ENCODE measurements at places on chromosomes 4 and X.

DNA sequence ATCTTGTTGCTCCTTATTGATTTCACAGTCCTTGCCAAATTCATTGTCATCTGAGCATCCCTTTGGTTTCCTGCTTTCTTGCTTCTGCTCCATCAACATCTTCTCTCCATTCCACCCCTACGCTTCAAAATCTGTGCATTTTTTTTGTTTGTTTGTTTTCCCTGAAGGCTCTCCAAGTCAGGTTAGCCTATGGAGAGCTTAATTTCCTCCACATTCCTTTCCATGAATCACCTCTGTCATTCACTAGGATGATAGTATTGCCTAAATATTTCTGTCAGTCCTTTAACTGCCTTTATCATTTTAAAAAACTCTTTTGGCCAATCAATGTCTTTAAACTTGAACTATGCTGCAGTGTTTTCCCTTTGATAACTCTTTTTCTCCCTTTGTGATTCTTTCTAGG is 67.7 kb downstream of the PPARGC1A start:
- no peak for DNase-seq

DNA sequence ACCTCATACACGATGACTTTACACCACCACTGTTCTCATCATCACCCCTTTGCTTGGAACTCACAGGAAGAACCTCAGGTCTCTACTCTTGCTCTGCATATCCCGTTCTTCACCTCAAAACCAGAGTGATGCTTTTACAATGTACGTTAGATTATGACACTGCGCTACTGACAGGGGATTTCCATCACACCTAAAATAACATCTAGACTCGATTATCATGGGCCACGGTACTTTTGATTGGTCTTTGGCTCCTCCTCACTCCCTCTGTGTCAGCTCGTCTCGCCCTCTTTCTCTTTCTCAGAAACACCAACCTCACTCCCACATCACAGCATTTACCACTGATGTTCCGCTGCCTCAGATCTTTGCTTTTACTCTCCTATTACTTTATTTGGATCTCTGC is 172.4 kb downstream of the TLL1 start:
- no peak for DNase-seq

GRCh38 chr4:184792950-184793555 is 32.7 kb downstream of the ACSL1 start:
- peak; percentile 91 for DNase-seq

DNA sequence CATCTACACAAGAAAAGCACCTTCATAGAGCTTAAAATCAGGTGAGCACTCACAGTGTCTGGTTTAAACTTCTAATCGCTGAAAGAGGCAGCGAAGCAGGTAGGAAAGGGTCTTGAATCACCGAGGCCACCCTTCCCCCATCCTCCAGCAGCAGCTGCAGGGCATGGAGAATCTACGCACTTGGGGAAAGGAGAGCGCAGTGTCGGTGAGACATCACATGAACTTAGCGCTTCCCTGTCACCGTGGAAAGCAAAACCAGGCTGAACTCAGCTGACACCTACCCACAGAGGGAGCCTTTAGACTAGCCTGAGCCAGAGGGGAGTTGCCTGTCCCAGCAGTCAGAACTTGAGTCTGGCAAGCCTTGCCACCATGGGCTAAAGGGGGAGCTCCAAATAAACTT is 197.2 kb upstream of the ZFP42 start:
- DNase-seq: no peak

GRCh38 chr4:5532100-5532499 is 176.3 kb downstream of the EVC2 start:
- DNase-seq: no peak

GRCh38 chr4:127580300-127580699 is 52.5 kb upstream of the INTU start:
- no peak for DNase-seq

- DNase-seq: no peak
Observed at GRCh38 chr4:152646221-152646620, 33.6 kb downstream of the TMEM154 start.

- peak; percentile 26 for DNase-seq
Observed at GRCh38 chrX:150768132-150768485, 74.9 kb downstream of the MTMR1 start.

DNA sequence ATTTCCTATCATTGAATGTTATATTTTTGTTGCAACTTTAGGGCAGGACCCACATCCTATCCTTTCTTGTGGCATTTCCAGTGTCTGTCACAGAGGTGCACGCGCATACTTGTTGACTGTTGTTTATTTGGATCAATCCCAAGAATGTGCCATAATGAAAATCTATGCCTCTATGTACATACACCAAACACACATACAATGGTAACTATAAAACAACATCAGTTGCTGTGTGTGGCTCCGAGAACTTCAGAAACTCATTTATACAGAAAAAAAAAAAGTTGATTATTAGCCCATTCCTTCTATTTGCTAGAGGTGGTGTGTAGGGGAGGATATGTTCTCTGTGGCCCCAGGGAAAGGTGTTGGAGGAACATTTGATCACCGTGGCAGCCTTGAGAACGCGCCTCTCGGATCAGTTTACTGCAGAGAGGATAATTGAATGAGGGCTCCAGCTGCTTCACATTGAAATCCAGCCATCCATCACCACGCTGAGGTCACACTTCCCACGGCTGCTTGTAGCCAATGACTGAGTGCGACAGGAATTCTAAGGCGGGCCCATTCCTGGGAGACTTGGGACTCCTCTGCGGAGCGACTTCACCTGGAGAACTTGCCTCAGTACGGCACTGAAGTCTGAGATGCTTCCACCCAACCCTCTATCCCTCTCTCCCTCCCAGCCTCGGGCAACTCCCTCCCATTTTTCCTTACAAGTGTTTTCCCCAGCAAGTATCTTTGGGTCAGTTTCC is 19.5 kb downstream of the SMPX start:
- no peak for DNase-seq

DNA sequence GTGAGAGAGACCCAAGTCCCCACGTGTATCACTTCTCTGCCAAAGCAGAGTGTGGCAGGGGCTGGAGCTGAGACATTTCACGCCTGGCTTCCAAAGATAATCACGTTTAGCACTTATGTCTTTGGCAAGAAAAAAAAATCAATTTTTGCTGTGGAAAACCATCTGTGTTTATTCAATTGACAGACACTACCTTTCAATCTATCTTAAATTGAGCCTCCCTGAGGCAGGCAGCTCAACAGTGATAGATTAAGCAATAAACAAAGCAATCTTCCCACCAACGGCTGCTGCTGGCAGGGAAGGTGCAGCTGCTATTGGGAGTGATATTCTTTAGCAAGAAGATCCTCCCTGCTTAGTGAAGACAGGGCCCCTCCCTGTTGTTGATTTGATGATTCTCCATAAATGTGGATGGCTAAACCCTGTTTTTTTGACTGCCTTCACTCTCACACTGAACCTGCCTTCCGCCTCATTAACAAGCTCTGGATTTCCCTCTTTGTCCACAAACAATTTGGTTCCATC is 11.6 kb upstream of the MAGEB17 start:
- DNase-seq: no peak

DNA sequence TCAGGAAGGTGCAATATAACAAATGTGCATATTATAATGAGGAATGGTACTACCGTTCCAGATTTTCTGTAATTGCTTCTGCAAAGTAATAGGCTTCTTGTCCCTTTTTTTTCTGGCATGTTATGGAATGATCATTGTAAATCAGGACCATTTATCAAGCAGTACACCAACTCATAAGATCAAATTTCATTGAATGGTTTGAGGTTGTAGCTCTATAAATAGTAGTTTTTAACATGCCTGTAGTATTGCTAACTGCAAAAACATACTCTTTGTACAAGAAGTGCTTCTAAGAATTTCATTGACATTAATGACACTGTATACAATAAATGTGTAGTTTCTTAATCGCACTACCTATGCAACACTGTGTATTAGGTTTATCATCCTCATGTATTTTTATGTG is 12.6 kb downstream of the IBSP start:
- no peak for DNase-seq

DNA sequence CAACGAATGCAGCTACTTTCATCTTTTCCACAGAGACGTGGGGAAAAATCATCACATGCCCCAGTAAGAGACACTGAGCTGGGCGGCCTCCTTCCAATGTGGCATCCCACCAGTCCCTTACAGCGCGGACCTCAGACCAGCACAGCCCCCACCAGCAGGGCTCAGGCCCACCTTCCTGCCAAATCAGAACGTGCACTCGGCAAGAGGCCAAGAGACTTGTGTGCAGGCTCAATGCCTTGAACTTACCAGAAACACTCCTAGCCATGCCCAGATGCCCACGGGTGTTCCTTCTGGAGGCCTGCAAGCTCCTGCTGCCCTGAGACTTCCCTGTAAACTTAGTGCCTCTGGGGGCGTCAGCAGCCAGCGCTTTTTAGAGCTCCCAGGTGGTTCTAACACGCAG is 31.2 kb downstream of the WDR1 start:
- no peak for DNase-seq

DNA sequence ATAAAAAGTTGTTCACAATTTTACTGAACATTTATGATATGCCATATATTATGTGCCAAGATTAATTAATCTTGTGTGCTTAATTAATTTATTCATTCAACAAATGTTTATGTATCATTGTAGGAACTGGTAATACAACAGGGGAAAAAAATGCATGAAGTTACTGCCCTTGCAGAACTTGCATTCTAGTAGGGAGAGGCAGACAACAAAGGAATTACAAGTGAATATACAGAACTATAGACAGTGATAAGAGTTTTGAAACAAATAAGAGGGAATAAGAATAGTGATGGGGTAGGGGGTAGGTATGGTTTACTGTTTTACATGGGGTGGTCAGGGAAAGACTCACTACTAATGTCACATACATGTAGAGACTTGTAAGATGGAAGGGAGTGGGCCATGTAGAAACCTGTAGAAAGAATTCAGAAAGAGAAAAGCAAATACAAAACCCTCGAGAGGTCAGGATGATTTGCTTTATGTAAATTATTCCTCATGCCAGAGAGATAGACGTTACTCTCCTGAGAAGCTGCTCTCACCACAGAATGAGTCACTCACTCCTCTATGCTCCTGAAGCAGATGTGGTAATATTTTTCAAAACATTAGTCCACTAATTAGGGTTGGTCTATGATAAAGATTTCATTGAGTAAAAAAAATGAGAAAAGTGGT is 855.0 kb upstream of the GRID2 start:
- DNase-seq: peak; percentile 52

DNA sequence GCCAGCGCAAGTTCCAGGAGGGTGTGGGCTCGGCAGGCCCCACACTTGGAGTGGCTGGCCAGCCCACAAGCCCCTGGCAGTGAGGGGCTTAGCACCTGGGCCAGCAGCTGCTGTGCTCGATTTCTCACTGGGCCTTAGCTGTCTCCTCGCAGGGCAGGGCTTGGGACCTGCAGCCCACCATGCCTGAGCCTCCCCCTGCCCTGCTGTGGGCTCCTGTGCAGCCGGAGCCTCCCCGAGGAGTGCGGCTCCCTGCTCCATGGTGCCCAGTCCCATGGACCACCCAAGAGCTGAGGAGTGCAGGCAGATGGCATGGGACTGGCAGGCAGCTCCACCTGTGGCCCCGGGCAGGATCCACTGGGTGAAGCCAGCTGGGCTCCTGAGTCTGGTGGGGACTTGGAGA is 139.2 kb upstream of the CXCL13 start:
- DNase-seq: no peak

DNA sequence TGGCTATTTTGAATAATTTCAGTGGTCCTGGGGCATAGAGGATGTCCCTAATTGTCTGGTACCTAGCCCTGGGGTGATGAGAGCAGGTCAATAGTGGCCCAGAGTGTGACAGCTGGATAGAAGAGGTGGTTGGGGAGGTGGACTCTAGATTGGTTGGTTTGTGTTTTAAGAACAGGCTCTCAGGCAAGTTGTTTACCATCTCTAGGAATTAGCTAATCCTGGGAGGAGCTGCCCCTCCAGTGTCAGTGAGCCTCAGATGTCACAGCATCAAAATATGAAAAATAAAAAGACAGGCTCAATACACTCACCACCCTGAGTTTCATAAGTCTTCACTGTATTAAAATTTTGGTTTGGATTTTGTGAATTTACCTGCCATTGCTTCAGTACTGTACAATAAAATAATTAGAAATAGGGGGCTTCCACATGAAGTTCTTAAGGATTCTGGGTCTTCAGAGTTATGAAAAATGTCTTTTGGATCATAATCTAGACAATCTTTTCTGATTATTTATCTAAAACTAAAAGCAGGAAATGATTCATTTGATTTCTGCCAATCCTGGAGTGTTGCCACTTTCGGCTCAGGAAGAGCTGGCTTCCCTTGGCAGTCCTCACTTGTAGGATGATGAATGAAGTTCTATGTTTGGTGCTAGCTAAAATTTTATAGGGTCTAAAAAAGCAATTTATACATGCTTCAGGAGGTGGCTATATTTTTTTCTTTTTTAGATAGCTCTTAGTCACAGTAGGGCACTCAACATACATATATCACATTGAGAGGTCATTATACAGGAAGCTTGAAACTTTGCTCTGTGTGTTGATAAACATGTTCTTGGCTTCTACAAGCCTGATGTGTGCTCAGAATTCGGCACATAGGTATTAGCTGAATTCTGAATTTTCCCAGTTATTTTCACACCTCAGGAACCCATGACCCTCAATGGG is 395.1 kb downstream of the RAB28 start:
- no peak for DNase-seq

DNA sequence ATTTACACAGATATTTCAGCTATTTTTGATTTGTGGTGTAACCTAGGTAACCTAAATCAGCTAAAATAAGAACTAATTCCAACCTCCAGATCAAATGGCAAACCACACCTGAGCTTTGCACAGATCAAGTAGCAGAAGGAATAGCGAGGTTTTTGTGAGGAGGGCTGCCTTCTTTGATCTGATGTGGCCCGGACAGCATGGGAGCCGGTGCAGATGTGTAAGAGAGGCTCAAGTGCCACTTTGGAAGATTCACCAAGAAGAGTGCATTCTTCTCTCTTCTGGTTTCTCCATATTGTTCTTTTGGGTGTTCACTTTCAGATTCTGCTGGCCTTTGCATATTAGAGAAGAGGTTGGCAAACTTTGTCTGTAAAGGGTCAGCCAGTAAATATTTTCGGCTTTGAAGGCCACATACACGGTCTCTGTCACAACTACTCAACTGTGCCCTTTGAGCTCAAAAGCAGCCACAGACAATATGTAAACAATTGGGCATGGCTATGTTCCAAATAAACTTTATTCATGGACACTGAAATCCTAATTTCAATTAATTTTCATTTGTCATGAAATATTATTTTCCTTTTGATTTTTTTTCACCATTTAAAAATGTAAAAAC is 78.9 kb upstream of the FAM9C start:
- DNase-seq: peak; percentile 6

DNA sequence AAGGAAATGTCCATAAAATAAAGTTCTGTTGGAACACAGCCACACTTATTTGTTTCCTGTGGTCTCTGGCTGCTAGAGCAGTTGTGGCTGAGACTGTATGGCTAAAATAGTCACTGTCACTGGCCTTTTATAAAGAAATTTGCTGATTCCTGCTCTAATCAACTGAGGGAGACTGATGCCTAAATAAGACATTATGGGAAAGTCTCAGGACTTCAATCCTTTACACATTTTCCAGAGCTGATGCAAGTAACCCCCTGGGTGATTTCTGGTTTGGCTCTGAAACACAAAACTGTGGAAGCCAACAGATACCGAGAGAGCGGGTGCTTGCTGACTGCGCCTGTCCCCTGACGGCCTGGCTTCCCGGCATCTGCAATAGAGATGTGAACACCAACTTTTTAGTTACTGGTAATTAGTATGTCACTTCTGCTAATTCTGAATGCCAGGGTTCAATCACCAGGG is 64.0 kb downstream of the POLR2B start:
- DNase-seq: peak; percentile 38

GRCh38 chrX:72609313-72609712 is 36.7 kb upstream of the HDAC8 start:
- DNase-seq: peak; percentile 6

- DNase-seq: no peak
Observed at GRCh38 chr4:55447108-55447708, 51.5 kb downstream of the TMEM165 start.

Data from mesenchymal stem cell (in vitro differentiated cells and primary cell).